ENCODE measurements at places on chromosomes 2 and 18.

- DNase-seq, result no peak
These were observed 1329.7 kb upstream of the SLC39A10 start for GRCh38 chr2:194327196-194327888.

DNA sequence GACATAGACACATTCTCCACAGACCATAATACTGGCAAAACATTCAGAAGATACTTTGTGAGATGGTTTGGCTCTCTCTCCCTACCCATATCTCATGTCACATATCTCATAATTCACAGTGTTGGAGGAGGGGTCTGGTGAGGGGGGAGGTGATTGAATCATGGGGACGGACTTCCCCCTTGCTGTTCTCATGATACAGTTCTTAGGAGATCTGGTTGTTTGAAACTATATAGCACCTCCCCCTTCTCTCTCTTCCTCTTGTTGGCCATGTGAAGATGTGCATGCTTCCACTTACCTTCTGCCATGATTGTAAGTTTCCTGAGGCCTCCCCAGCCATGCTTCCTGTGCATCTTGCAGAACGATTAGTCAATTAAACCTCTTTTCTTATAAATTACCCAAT is 61.1 kb downstream of the HK2 start:
- DNase-seq, result no peak

DNA sequence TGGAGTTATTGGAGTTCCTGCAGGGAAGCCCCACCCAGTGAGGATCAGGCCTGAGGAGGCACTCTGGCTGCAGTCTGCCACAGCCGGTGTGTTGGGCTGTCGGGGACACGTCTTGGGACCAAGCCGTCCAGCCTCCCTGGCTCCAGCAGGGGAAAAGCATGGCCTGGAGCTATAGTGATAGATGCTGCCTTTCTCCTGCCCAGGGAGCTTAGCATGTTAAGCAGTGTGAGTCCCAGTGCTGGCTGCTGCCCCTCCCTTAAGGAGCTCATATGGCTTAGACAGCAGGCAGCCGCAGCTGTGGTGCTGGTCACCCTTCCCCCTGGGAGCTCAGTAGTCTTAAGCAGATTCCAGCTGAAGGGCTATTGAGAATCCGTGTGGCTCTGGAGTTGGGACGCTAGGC is 78.9 kb downstream of the CERS6 start:
- no peak for DNase-seq

DNA sequence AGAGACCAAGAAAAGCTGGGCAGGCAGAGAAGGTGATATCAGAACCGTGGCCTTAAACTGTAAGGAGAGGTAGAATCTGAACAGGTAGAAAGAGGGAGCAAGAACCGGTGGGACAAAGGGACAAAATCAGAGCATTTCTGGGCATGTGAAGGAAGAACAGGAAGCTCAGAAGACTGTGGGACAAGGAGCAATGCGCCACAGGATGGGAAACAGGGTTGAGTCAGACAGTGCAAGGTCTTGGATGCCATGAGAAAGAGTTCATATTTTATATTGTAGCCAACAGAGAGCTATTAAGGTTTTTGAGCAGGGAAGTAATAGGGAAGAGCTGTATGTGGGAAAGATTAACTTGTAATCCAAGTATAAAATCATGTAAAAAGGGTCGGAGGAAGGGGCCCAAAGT is 106.4 kb upstream of the UGP2 start:
- DNase-seq, result peak; percentile 30

Measured in fibroblast of pulmonary artery (primary cell).